HFFc6 (cell line): ENCODE measurements at places on chromosomes 7 and 10.
A peak's percentile ranks its signal among the peaks of the same experiment; 100 is the strongest.

DNA sequence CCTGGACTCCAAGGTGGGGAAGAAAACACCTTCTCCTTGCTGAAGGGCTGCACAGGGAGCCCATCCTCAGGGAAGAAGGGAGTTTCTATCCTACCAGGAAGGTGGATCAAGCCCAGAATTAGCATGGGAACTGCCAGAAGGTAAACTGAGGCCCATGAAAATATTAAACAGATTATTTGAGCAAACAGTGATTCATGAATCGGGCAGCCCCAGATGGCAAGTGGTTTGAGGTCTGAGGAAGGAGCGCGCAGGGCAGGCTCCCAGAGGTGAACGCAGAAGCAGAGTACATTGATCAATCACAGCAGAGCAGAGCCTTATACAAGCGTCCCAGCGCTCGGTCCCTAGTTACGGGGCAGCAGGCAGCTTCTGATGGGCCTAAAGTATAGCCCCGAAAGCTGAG lies 35.8 kb upstream of the PROSER2 start:
- no peak for DNase-seq

DNA sequence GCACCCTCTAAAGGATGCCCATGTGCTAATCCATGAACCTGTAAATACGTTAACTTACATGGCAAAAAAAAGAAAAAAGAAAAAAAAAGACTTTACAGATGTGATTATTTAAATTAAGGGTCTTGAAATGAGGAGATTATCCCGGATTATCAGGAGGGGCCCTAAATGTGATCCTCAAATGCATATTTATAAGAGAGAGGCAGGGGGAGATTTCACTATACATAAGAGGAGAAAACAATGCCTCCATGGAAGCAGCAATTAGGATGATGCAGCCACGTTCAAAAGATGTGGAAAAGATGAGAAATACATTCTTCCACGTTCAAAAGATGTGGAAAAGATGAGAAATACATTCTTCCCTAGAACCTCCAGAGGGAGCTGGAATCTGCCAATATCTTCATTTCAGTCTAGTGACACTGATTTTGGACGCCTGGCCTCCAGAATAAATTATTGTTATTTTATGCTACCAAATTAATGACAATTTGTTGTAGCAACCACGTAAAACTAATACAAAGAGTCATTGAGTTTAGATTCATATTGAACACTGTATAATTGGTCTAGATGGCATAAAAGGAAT lies 328.4 kb upstream of the GNAI1 start:
- DNase-seq, result peak; percentile 32

DNA sequence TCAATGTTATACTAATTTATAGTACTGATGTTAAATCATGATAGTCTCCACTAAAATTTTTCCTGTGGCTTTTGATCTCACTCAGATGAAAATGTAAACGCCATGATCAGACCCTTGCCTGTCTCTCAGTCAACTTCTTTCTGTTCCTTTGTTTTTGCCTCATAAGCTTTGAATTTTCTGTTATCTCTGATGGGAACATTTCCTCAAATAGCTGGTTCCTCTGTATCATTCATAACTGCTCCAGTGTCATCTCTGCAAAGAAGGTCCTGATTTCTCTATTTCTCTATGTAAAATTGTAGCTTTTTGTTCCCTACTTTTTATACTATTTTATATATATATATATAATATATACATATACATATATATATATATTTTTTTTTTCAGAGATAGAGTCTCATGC lies 67.5 kb downstream of the GPR141 start:
- no peak for DNase-seq

- DNase-seq, result peak; percentile 65
These were observed 1000.9 kb downstream of the LRMDA start for GRCh38 chr10:76432016-76433012.

GRCh38 chr7:10593080-10593479 lies 380.6 kb upstream of the PHF14 start:
- no peak for DNase-seq

DNA sequence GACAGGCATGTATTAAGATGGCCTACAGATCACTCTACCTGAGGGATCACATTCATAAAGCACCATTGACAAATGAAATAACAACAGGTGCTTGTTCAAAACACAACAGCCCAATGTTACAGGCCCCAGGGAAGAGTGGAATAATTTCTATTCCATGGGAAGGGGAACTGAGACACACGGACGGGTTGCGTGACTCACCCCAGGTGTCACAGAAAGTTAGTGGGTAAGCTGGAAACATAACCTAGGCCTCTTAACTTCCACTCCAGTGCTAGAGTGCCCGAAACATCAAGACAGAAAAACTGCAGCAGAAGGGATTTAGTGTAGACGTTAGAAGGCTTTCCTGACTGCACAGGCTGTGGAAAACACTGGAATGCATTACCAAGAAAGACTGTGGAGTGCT lies 48.3 kb downstream of the SLC37A3 start:
- DNase-seq, result no peak

GRCh38 chr10:19970717-19971116 lies 154.5 kb downstream of the PLXDC2 start:
- DNase-seq, result no peak

DNA sequence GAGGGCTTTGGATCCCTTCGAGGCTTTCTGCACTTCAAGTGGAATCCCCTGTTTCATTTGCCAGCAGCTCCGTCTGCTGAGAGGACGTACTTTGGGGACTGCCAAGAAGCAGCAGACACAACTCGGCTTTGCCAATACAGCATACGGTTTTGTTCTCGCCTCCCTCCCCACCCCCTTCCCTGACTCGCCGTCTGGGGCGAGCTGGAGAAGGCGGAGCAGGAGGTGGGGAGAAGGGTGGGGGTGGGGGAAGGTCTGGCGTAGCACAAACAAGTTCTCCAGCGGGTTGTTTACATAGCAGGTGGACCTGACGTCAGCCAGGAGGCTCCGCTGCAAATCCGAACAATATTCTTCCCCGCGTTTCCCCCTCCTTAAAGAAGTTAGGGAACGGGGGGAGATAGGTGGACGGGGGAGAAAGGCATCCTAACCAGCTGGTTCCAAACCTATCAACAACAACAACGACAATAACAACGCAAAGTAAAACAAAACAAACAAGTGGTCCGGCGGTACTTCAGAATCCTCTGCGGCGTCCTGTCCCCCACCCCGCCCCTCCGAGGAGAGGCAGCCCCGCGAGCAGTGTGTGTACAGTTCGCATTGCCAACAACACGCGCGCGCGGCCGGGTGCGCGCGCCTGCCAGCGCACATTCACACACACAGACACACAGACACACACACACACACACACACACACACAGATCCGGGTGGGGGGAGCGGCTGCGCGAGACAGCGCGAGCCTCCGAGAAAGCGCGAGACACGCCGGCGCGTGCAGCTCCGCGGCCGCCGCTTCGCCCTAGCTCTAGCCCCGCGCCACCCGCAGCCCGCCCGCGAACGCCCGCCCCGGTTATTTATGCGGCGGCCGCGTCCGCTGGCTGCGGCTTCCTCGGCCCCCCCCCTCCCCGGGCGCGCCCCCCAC lies 167.0 kb upstream of the PPP1R3A start:
- DNase-seq, result peak; percentile 25

- DNase-seq, result no peak
These were observed 5.1 kb upstream of the BLNK start for GRCh38 chr10:96276426-96276825.

DNA sequence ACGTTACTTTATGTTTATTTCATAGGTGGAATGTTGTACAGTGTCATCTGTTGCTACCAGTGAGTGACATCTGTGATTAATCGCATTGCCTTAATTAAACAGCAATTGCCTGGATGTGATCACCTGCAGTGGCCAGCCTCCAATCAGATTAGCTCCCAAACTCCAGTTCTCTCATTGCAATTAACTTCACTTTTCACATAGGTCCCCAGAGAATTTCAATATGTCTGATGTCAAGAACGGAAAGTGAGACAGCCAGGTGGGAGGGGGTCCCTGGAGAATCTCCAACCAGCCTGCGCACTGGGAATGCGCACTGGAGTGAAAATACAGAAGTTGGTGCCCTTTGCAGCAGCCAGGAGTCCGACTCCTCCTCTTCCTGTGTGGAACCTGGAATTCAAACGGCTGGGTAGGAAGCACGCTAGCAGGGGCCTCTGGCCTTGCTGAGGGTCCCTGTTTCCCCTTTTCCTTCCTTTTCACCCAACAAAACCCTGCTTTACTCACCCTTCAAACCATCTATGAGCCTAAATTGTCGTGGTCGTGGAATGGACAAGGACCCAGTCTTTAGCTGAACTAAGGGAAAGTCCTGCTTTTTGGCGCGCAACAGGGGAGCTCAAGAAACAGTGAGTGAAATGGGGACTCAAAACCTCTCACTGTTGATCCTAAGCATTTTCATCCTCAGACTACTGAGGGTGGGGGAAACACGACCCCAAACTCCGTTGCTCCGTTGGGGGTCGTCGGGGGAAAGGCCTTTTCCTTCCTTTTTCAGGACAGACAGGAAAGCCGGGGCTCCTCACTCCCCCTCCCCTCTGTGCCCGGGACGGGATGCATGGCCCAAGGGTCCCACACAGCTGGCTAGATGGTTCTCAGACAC lies 1355.5 kb upstream of the LRRTM3 start:
- peak; percentile 1 for DNase-seq

DNA sequence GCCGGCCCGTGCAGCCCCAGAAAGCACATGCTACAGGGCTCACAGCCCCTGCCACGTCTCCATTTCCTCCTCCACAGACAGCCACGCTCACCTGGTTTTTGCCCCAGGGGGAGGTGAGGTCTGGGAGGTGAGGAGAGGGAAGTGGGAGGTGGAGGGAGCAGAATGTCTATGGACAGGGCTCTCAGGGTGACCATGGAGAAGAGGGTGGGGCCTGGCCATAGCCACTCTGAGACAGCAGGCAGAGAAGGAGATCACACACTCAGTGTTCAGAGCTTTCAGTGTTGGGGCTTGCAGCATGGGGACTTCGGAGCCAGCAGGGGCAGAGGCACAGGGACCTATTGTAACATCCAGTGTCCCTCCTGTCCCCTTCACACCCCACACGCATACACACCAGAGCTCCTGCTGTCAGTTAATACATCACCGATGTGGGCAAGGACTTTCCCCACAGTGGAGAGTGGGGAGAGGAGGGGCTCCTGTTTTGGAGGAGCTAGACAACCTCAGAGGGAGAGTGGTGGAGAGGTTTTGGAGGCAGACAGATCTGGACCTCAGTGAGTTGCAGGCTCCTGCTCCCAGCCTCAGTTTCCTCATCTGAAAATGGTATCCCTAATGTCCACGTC lies 14.4 kb downstream of the WDFY4 start:
- DNase-seq, result no peak

DNA sequence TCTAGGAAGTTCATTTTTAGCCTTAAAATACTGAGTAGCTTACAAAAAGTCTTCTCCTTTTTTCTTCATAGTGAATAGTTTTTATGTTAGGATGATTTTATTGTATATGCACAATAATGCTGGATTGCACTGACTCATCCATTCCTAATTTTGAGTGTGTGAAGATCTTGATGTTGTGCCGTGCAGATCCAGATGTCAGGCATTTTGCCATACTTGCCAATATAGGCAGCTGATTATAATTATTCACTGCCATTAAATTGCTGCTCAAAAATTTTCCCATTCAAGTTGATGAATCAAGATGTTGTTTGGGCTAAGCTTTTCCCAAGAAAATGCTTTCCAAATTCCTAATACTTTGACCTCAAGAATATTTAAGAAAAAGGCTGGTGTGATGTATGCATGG lies 218.3 kb downstream of the AHR start:
- peak; percentile 32 for DNase-seq

GRCh38 chr10:47088656-47089354 lies 177.6 kb downstream of the PTPN20 start:
- no peak for DNase-seq

GRCh38 chr7:46281071-46281470 lies 360.0 kb upstream of the IGFBP3 start:
- DNase-seq, result no peak

GRCh38 chr7:93894966-93895640 lies 4.5 kb upstream of the TFPI2 start:
- no peak for DNase-seq

GRCh38 chr7:141748396-141748795 lies 10.2 kb downstream of the SSBP1 start:
- no peak for DNase-seq

DNA sequence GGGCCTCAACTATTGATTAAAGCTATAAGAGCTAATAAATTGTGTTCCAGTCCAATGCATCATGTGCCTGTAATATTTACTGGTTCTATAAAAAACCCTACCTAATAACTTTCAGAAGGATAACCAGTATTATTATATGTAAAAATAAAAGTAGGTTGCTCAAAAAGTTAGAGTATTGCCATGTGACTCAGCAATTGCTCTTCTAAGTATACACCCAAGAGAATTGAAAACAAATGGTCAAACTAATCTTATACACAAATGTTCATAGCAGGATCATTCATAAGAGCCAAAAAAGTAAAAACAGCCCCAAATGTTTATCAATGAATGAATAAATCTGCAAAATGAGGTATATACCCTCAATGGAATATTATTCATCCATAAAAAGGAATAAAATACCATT lies 89.5 kb upstream of the TES start:
- no peak for DNase-seq

- DNase-seq, result no peak
These were observed 503.9 kb downstream of the KIF20B start for GRCh38 chr10:90205340-90205739.

- DNase-seq, result no peak
These were observed 411 bp downstream of the BCCIP start for GRCh38 chr10:125823663-125824251.

GRCh38 chr10:129960481-129961156 lies 3.5 kb downstream of the EBF3 start:
- DNase-seq, result no peak

GRCh38 chr10:131852823-131853609 lies 47.8 kb upstream of the PPP2R2D start:
- no peak for DNase-seq

DNA sequence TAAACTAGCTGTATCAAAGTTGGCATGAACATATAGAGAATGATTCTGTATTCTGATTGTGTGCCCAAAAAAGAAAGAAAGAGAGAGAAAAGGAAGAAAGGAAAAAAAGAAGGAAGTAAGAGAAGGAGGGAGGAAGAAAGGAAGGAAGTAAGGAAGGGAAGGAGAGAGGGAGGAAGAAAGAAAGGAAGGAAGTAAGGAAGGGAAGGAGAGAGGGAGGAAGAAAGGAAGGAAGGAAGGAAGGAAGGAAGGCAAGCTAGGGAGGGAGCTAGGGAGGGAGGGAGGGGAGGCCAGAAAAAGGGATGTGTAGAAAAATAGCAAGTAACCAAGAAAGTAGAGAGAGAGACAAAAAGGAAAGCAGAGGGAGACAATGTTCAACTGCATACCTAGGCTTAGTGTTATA lies 60.7 kb upstream of the TARP start:
- DNase-seq, result no peak

DNA sequence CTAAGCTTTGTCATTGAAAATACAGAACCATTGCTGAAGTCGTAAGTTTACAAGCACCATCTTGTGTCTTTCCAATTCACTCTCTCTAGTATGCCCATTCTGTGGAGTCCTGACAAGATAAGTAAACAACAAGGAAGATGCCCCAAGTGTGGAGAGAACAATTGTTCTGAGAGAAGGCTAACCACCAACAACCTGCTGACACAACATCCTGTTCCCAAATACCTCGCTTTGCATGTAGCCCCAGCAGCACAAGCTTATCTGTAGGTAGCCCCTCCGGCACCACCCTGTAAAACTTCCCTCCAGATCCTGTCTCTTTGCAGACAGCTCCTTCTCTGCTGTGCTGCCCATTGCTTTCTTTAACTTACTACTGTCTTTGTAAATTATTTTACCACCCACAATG lies 233.3 kb upstream of the AOAH start:
- no peak for DNase-seq

GRCh38 chr7:33649476-33650441 lies 255.6 kb upstream of the BMPER start:
- DNase-seq, result peak; percentile 26
